ENCODE measurements at places on chromosomes 1 and 21.

GRCh38 chr1:97621955-97622354, 298.9 kb downstream of the DPYD start:
- no peak for DNase-seq

GRCh38 chr1:217622042-217622441, 8.8 kb downstream of the GPATCH2 start:
- no peak for DNase-seq

- DNase-seq: peak; percentile 31
Observed at GRCh38 chr1:112957133-112957812, 1.3 kb upstream of the SLC16A1 start.

DNA sequence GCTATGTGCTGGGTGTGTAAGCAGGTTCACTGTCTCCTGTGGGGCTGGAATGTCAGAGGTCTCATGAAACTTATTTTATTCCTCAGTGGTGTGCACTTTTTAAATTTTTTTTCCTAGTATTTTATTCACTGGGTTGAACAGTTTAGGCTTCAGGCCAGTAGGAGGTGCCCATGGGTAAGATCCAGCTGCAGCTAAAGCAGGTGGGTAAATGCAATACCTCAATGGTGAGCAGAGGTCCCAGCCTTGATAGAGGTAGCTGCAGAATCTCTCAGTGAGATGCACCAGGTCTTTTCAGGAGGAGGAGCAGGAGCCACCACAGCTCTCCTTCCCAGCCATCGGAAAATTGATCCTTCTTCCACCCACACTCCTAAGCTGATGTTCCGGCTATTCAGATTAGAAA, 12.6 kb upstream of the OR6N2 start:
- DNase-seq: peak; percentile 38

DNA sequence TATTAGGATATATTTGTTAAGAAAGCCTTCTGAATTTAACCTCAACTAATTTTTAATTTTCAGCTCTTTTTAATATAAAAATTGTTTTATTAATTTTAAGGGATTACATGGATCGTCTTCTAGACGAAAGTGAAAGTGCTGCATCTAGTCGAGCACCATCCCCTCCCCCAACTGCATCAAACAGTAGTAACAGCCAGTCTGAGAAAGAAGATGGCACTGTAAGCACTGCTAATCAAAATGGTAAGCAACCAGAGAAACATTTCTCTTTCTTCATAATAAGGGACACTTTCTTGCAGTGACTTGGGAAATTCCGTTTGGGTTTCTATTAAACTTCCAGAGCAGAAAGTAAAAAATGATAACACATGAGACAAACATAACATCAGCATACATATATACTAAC, 56.9 kb downstream of the MIER1 start:
- DNase-seq: peak; percentile 41

GRCh38 chr1:232305050-232305449, 324.9 kb downstream of the SIPA1L2 start:
- no peak for DNase-seq

DNA sequence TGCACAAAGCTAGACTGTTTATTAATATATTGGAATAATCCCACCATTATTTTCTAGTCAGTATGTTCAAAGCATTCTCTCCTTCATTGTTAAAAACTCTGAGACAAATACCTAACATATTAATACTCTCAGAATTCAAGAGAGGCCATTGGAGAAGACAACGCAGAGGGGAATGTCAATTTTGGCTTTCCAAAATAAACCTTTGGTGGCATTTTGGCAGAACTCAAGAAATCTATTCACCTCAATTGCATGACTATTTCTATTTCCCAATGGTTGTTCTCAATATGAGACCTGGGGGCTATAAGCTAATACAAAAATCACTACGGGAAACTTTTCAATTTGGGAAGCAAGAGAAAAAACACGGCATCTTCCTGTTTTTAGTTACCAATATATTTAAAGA, 58.5 kb downstream of the RUSC1 start:
- DNase-seq: no peak

- DNase-seq: no peak
Observed at GRCh38 chr21:46295177-46295770, 9.1 kb downstream of the YBEY start.

- DNase-seq: no peak
Observed at GRCh38 chr21:40852563-40852962, 5.6 kb upstream of the DSCAM start.

DNA sequence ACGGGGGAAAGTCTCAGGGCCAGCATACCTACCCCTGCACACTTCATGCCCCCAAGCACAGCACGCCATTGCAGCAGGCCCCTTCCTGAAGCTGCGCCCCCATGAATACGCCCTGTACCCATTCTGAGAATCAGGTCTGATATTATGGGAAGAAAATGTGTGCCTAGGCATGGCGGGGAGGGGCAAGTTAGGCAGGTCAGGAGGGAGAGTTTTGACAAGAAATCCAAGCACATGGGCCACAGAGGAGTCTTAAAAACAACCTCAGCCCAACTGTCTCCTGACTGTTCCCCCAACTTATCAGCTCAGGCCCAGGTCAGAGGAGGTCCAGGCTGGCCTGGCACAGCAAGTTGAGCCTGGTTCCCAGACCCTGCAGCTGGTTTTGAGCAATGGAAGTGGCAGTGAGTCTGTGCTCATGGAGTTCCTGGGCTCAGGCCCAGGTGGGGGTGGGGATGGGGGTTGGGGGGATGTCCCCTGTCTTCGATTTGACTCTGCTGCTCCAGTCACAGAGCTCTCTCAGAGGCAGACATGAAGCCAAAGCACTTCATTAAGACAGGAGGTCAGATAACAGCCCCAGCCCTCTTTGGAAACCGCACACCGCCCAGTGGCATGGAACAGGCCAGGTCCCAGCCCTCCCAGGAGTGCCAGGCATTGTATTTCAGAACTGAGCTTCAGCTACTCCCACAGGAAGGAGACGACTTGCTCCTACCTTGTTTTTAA, 20.6 kb upstream of the BCAR3 start:
- no peak for DNase-seq

GRCh38 chr1:175808999-175809398, 65.6 kb upstream of the TNR start:
- DNase-seq: no peak

DNA sequence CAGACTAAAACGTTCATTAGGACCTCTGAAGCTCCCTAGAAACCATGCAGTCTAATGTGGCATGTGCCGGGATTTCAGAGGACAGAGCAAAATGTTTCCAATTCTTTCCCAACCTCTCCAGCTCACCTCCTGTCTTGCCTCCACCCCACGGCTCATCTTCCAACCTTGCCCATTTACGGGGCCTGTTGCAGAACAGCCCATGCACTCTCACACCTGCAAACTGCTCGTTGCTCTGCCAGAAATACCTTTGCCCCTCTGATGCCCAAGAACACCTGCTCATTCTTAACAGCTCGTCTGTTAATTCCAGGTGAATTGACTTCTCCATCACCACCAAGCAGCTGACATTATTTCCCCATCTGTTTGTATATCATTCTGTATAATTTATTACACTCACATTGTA, 53.9 kb upstream of the LBR start:
- DNase-seq: no peak

DNA sequence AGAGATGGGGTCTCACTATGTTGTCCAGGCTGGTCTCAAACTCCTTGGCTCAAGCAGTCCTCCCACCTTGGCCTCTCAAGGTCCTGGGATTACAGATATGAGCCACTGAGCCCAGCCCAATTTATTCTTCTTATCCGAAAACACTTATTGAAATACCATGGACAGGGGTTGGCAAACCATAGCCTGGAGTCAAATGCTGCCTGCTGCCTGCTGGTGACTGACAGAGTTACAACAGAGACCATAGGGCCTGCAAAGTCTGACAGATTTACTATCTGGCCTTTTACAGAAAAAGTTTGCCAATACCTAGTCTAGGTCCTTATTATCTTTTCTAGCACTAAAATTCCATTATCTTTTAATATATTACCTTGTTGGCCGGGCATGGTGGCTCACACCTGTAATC, 87.1 kb upstream of the ZNF281 start:
- DNase-seq: no peak
